ENCODE measurements at places on chromosomes 4 and X.
A peak's percentile ranks its signal among the peaks of the same experiment; 100 is the strongest.

DNA sequence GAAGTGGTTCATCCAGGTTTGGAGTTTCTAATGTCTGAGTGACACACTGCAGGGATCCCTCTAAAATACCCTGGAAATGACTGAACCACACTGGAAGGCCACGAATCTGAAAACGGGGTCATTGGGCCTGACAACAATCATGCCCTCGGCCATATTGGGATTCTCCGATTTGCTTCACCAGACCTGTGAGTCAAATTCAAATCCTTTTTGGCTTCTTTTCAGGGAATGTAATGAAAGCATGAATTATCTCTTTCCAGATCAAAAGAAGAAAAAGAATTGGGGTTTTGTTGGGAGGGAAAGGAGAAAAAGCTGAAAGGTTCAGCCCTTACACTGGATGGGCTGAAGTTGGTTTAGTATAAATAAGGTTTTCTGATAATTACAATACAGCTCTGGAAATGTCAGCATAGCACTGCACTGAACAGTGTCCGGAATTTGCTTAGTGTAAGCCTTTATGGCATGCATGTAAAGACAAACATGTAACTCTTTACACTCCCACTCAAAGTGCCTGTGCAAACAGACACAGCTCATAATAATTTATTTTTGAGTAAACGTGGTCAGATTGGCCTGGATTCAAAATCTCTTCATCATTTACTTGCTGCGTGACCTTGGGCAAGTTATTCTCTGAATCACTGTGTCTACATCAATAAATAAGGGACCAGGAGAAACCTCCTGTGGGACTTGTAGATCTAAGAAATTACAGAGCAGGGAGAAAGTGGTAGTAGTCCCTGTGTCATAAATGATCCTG lies 21.4 kb downstream of the CT47C1 start:
- no peak for DNase-seq

DNA sequence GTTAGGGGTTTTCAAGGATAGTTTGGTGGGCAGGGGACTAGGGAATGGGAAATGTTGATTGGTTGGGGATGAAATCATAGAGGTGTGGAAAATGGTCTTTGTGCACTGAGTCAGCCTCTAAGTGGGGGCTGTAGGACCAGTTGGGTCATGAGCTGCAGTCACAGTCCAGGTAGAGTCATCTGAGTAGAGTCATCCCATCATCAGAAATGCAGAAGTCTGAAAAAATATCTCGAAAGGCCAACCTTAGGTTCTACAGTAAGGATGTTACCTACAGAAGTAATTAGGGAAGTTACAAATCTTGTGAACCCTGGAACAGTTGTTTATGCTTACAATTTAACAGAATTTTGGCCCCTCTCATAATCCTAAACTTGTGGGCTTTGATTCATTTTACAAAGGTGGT lies 63.4 kb upstream of the AP1S2 start:
- no peak for DNase-seq

GRCh38 chrX:133511041-133511440 lies 95.8 kb upstream of the GPC4 start:
- no peak for DNase-seq

DNA sequence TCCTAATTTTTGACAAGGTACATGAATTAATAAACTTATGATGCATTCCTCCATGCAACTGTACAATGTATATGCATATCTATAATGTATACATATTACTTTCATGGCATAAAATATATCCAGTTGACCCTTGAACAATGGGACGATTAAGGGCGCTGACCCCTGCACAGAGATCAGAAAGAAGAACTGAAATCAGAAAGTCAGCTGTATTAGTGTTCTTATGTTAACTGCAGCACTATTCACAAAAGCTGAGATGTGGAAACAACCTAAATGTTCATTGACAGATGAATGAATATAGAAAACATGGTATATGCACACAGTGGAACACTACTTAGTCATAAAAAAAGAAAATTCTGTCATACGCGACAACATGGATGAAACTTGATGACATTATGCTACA lies 457.1 kb downstream of the GBA3 start:
- DNase-seq, result no peak

- no peak for DNase-seq
These were observed 60.4 kb downstream of the PPEF2 start for GRCh38 chr4:75841641-75842520.

DNA sequence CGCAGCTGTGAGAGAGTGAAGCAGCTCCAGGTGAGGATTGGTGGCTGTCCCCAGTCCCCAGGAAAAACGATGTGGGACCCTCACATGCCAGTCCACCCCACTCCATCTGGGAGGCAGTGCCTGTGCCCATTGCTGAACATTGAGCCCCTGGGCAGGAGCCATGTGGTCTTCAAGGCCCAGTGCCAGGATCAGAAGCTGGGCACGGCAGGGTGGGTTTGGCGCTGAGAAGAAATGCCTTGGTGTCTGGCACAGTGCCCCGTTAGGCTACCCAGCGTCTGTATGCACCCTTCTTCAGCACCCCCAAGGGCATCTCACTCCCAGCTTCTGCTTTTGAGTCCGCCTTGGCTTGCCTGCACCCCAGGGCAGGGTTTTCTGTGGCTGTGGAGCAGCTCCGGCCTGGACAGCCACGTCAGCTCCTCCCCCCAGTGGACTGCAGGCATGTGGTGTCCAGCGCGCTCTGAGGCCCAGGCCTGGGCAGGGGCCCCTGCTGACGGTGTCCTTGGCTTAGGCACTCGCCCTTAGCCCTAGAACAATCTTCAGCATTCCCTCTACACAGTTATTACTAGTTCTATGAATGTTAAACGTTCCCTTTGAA lies 28.6 kb downstream of the RGS12 start:
- no peak for DNase-seq

DNA sequence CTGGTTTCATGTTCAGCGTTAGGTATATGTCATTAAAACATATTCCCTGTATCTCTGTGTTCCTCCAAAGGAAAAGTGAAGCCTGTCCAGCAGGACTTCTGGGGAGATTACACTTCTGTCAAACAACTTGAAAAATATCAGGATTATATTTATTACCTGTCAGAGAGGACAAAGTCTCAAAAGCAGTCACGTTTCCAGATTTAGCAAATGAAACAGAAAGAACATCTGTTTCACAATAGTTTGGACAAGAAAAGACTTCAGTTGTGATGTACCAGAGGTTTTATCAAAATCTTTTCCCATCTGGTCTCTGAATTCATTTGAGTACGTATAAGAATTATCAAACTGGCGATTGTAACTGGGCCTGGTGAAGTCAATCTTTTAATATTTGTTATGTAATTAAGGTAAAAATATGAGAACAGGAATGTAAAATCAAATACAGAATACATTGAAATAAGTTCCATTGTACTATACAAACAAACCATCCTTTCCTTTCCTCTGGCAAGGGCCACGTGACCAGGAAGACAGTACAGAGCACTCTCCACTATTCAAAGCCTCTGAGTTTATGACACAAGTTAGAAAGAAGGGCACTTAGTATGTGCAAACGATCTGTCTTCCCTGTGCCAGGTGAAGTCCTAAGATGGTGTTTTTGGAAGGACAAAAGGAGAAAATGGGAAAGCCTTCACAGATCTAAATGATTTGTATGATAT lies 3.2 kb downstream of the CASP3 start:
- no peak for DNase-seq

DNA sequence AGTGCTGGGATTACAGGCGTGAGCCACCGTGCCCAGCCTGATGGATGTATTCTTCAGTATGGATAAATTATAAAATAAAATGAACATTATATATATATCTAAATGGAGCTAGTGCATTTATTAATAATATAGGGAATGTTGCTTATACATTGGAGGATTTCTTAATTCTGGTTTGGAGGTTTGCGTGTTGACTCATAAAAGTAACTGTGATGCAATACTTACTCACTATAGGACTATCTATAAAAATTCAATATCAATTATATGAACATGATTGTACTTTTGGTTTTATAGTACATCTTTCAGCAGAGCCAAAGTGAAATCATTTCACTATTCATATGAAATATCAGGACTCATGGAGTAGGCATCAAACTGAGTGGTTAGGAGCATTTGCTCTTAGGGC lies 3.2 kb upstream of the AREG start:
- DNase-seq, result no peak

DNA sequence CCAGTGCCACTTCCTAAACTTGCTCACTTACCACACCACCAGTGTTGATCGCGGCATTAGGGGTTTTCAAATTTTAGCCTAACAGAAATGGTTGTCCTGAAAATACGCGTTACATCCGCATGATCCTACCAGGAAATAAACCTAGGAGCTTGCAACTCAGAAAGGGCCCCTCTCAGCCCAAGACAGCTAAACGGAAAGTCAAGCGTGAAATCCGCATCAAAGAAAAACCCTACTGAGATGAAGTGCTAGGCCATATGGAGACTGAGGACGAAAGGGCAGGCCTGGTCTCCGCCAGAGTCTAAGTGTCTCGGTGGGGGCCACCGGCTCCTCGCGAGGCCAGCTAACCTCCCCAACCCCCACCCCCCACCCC lies 626 bp downstream of the YTHDC1 start:
- no peak for DNase-seq

DNA sequence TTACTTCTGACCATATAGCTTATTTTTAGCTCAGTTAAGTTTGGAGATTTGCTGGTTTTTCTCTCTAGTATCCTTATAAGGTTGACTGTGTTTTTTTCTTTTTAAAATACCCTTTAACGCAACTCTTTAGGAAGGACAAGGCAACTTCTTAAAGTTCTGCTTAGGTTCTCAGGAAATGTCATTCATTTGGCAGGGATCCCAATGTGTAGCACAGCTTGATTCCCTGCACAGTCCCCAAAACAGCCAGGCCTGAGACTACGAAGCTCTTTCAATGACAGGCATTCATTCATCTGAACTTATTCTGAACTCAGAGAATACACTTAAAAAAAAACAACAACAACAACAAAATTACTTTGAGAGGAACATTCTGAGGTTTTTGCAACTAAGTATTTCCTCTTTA lies 1765.8 kb downstream of the PCDH7 start:
- no peak for DNase-seq

- DNase-seq, result no peak
These were observed 89.5 kb upstream of the TRPC3 start for GRCh38 chr4:122041312-122041711.

- DNase-seq, result no peak
These were observed 60.7 kb downstream of the PPP3CA start for GRCh38 chr4:101286663-101287062.

GRCh38 chrX:57121816-57122215 lies 468 bp upstream of the SPIN2B start:
- DNase-seq, result no peak

DNA sequence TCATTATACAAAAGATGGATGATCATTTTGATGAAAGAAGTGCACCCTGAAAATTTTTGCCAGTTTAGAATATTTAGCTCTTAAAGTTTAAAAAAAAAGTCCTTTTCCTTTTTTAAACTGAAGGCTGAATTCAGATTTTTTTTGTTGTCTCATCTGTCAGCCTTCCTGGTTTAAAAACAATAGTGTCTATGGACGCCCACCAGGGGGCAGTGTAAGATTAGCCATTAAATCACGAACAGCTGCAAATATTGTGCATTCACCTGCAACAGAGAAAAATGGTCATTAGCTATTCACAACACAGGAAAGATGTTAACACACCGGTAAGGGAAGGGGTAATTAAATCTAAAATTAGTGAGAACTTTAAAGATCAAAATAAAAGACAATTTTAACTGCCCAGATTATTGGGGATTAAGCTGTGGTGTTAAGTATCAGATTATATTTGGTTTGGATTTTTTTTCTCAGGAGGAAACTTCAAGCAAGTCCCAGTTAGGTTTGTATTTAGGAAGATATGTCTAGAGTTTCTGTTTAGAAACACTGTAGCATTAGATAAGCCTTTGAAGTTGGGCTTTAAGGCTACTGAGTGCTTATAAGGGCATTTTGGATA lies 4.4 kb upstream of the CXorf38 start:
- peak; percentile 53 for DNase-seq

- peak; percentile 12 for DNase-seq
These were observed at the start of gene XK for GRCh38 chrX:37685381-37686359. Gene XK, plus strand, starts transcription at chrX:37685791. Its CDS starts 171 bp downstream, at chrX:37685962.

DNA sequence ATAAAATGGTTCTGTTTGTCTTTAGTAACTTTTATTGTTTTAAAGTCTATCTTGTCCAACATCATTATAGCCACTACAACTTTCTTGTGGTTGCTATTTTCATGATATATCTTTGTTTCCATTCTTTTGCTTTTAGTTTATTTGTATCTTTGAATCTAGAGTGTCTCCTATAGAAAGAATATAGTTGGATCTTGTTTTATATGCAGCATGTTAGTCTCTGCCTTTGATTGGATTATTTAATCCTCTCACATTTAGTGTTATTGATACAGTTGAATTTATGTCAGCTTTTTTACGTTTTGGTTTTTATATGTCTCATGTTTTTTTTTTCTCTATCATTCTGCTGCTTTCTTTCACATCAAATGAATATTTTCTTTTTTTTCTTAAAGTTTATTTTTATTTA lies 98.1 kb downstream of the VSIG4 start:
- no peak for DNase-seq

DNA sequence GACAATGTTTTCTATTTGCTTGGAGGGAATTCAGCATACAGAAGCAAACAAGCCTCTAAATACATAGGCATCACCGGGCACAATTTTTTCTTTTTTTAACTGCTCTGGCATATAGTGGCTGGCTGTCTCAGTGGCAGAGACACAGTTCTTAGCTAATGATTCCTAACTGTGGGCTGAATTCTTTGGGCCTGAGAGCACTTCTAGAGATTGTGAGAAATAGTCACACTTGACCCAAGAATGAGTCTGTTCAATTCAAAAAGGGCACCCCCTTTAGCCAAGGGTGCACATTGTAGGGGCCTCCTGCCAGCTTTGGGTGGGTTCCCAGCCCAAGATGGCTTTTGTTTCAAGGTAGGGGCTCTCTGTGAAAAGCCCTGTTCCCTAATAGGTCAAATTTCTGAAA lies 345.7 kb downstream of the ARHGAP10 start:
- no peak for DNase-seq

DNA sequence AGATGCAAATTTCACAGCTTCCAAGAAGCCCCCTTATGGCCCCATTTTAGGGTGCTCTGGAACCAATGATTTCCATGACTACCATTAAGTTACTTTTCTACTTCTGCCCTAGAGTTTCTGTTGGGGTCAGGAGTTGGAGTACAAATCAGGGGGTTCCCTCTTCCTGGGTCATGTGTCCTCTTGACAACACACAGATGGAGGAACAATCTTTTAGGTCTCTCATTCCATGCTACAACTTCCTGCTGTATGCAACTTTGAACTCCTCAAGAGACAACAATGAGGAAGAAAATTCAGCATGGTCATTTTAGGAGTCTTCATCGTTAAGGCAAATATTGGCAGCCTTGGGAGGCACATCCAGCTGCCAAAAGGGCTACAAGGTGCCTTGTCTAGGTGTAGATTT lies 79.7 kb downstream of the SEL1L3 start:
- no peak for DNase-seq

DNA sequence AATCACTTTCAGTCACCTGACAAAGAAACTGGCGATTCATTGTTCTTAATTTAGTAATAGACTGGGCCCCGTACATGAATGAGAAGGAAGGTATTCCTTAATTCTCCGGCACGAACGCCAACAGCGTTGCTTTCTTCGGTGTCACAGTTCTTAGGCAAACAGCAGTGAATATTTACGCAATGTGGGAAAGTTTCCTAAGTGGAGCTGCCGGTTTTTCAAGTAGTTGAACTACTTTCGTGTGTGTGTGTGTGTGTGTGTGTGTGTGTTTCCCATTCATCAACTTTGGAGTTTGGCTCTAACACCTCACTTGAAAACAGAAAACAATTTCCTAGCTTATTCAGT lies 651 bp downstream of the NXT2 start:
- DNase-seq, result no peak

Measured in stimulated activated CD4-positive, alpha-beta T cell treated with anti-CD3 and anti-CD28 coated beads, Interleukin-4, amount 100 ng/mL, for 4 hours (primary cell).